ENCODE measurements at places on chromosomes 6 and 20.

DNA sequence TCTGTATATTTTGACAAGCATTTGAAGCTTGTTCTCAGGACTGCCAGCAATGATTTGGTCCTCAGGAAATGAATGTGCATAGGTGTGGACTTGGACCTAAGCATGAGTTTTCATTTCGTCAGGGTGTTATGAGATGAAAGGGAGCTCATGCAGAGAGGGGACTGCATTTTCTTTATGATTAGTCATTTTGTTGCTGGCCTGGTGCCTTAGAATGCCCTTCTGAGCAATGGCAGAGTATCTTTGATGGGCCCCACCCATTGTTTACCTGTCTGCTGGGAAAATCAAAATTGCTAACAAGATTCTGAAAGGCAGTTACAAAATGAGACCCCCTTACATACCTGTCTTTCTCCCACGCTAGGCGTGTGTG, 51.5 kb upstream of the MTHFD1L start:
- peak; percentile 43 for DNase-seq

DNA sequence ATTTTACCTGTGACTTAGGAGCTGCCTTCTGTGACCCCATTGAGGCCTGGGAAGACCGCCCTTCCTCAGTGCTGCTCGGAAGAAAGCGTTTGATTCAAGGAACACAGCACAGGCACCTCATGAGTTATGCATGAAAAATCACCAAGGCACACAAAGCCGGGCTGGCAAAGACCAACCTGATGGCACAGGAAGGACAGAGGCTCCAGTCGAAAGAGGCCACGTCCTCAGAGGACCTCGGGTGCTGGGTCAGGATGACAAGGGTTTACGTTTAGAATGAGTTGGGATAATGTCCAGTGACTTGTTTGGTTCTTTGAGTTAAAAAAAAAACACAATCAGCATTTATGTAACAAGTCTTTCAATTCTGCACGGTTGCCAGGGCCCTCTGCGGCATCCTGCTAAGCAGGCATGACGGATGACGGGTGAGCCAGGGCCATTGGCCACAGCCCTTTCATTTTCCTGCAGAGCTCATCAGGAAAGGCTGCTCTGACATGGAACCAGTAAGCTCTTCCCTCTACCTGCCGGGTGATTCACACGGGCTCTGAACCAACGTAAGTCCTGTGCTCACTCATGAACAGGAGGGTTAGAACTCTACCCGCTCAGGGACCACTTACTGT, 112.8 kb downstream of the DACT2 start:
- no peak for DNase-seq

GRCh38 chr6:140811642-140812041, 1321.1 kb upstream of the GJE1 start:
- no peak for DNase-seq

DNA sequence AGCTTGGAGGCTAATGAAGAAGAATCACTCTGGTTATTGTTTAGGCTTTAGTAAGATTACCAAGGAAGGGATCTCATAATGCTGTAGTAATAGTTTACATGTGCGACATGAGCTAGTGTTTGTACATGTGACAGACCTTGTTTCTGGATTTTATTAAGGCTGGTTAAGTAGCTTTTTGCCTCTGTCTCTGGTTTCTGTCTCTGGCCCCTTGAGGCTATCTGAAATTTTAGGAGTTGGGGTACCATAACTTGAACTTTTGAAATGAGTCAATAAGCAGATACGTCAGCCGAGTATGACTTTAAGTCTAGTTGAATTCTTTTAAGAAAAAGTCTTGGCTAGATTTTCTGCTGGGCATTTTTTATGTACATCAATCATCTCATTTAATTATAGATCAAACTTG, 9.5 kb downstream of the CBFA2T2 start:
- no peak for DNase-seq

GRCh38 chr6:43325876-43326275, 17.2 kb upstream of the CRIP3 start:
- no peak for DNase-seq

- no peak for DNase-seq
Observed at GRCh38 chr6:6565488-6565887, 23.0 kb upstream of the LY86 start.

- DNase-seq: peak; percentile 40
Observed at GRCh38 chr20:18705910-18706309, 107.7 kb upstream of the SCP2D1 start.

DNA sequence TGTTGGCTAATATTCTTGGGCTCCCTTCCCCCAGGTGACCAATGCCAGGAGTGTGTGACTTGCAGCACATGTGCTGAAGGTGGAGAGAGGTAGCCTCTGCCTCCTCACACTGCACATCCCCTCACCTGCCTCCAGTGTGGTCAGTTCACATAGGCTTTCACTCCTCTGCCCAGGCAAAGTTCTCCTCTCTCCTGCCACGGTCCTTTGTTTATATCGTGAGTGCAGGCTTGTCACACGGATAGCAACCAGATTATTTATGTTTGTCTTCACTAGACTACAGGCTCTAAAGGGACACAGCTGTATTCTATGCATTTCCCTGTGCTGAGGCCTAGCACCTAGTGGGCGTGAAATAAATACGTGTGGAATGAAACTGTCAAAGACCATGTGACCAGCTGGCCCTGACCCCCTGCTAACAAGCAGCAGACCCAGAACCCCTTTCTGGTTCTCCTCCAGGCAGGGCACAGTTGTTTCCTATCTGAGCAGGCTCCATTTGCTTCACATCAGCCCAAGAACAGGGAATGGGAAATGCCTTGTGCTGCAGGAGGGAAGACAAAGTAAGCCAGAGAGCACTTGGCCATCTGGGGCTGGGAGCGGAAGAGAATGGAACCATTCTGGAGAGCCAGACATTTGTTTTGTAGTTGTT, 42.3 kb downstream of the UNC5CL start:
- peak; percentile 17 for DNase-seq

DNA sequence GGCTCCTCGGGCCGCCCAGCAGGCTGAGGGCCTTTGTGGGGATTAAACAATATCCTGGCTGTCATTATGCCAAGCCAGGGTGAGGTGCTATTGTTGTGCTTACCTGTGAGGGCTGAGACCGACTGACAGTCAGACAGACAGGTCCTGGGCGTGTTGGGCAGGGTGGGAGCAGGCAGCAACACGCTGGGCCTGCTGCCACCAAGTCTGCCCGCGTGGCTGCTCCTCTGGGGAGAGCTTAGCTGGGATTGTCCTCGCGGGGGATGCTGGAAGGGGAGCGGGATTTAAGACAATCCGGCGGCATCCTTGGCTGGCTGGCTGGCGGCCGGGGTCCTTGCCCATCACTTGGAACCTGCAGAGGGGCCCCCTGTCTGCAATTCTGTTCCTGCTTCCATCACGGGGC, 20.0 kb downstream of the ITPR3 start:
- DNase-seq: no peak

DNA sequence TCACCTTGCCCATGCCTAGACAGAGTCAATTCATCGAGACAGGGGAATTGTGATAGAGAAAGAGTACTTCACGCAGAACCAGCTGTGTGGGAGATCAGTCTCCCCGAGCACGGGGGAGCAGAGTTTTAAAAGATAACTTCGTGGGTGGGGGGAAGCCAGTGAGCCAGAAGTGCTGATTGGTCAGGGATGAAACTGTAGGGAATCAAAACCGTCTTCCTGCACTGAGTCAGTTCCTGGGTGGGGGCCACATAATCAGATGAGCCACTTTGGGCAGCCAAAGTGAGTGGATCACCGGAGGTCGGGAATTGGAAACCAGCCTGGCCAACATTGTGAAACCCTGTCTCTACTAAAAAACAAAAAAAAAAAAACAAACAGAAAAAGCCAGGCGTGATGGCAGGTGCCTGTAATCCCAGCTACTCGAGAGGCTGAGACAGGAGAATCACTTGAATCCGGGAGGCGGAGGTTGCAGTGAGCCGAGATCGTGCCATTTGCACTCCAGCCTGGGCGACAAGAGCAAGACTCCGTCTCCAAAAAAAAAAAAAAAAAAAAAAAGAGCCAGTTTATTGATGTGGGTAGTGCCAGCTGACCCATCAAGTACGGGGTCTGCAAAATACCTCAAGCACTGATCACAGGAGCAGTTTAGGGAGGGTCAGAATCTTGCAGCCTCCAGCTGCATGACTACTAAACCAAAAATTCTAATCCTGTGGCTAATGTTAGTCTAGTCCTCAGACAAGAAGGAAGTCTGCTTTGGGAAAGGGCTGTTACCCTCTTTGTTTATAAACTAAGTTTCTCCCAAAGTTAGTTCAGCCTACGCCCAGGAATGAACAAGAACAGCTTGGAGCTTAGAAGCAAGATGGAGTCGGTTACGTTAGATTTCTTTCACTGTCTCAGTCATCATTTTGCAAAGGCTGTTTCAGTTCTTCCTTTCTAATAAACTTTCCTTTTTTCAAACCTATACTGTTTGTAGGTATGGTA, 3.9 kb upstream of the TRIM39 start:
- peak; percentile 80 for DNase-seq

- DNase-seq: no peak
Observed at GRCh38 chr20:5362771-5363170, 46.0 kb upstream of the PROKR2 start.

- DNase-seq: no peak
Observed at GRCh38 chr6:78340755-78341154, 526.6 kb upstream of the IRAK1BP1 start.

DNA sequence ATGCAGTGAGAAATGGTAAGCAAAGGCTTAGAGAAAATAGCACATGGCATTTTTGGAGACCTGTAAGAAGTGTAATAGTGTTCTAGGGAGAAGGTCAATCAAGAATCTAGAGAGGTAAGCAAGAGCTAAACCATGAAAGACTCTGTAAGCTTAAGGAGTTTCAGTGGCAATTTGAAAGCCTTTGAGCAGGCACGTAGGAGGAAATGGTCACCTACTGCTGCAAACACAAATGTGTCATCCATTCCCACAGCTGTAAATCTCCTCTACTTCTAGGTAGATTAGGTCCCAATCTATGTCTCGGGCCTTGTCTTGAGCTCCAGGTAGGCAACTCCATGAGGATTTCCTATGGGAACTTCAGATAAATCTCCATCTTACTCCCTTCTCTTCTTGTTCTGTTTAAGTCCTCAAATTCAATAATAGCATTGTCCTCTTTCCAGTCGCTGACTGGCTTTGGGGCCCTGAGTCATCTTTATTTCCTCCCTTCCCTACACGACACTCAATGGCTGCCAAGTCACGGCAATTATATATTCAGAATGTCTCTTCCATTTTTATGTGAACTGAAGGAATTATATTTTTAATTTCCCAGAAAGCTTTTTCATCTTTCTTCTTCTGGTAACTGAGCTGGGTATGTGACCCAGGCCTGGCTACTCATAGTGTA, 24.2 kb upstream of the PAQR8 start:
- no peak for DNase-seq

DNA sequence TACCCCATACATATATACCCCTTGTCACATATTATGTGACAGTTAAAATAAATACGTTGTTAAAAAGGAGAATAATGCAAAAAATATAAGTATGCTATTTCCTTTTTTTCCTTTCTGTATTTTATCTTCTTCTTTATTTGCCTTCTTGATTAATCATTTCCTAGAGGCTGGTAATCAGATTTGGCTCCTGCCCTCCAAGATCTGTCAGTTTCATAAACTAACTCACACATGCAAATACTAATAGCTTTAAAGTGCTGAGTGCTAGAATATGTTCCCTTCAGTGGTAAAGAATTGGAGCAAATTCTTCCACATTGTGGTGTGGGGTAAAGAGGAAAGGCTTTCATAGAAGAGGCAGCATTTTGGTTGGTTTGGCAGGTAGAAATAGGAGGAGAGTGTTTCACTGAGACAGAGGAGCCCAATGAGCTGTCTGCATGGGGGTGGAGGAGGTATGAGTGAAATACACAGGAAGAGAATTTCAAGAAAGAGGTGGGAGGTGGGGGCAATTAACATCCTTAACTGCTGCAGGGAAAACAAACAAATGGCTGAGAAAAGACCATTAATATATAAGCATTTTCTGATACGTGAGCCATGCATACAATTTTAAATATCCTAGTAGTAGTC, 523.9 kb downstream of the BMP2 start:
- no peak for DNase-seq

- no peak for DNase-seq
Observed at GRCh38 chr6:153051801-153052200, 49.3 kb upstream of the MTRF1L start.
